AG09319 (cell line): ENCODE measurements at places on chromosomes 2 and 18.

DNA sequence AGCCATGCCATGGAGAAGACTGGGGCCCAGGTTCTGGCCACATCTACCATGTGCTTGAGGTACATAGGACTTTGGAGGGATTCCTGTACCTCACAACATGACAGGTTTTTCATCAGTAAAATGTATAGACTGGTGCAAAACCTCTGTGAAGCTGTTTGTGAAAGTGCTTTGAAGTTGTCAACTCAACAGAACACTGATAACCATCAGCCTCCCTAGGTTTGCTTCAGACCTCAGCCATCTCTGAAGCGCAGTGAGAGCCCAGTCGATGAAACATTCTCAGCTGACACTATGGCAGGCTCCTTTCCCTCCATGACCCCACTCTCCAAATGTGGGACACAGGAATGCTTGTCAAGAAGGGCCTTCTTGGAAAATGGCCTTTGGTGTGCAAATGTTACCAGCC lies 38.6 kb downstream of the STK25 start:
- no peak for DNase-seq

DNA sequence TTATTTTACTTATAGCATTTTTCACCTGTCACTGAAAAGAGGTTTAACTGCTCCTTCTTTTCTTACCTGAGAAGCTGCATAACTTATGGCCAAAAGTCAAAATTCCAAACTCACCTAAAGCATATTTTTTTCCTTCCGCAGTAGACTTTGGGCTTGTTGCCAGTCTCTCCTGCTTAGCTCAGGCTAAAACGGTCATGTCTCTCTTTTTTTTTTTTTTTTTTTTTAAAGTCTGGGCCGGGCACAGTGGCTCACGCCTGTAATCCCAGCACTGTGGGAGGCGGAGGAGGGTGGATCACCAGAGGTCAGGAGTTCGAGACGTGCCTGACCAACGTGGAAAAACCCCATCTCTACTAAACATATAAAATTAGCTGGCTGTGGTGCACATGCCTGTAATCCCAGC lies 113.5 kb downstream of the RTN4 start:
- no peak for DNase-seq

- DNase-seq = no peak
Observed at GRCh38 chr2:148599109-148599991, 45.2 kb upstream of the EPC2 start.

- DNase-seq = no peak
Observed at GRCh38 chr2:21265752-21266151, 142.0 kb downstream of the TDRD15 start.

- DNase-seq = no peak
Observed at GRCh38 chr2:238055841-238056240, 5.0 kb upstream of the SCLY start.

DNA sequence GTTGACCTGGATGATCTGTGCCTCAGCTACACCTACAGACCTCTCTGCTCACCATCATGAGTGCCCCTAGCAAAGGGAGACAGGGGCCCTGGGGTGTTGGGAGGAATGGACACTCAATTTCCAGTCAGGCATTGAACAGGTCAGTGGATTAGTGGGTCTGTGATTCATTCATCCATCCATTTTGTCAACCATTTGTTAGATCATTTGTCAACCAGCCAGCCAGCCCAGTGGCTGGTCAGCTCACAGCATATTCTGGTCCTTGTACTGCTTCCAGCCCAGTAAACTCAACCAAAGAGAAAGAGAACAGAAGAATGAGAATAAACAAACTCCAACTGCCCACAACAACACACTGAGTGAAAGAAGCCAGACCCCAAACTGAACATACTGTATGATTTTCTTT lies 4.6 kb upstream of the KLF11 start:
- DNase-seq = no peak

DNA sequence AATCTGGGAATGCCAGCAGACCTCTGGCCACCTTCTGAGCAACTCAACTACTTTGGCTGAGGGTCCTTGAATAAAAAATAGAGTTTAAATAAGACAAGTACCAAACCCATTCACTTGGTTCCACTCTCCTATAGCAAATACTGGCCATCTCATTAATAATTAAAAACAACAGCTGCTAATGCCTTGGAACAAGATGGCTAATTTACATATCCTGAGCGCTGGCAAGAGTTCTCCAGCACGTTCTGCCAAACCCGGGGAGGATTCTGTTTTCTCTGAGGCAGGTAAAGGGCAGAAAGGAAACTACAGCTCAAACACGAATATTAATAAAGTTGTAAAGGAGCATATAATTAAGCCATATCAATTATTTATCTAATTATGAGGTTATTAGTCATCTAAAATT lies 1123.7 kb downstream of the TDRD15 start:
- no peak for DNase-seq

DNA sequence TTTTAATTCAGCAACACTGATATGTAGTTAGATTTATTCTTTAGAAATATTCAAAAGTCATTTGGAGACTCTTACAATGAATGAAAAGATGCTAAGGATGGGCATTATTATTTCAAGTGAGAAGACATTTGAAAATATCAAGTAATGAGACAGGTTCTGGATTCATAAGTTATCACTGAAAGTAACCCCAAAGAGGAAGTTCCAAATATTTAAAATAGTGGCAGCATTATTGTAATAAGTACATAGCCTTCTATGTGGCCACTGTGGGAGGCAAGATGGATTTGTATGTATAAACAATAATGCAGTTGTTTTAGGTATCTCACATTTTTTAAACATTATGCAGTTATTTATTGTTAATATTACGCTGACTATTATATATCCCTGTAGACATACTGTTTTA lies 29.7 kb downstream of the ZC3H6 start:
- DNase-seq = no peak

DNA sequence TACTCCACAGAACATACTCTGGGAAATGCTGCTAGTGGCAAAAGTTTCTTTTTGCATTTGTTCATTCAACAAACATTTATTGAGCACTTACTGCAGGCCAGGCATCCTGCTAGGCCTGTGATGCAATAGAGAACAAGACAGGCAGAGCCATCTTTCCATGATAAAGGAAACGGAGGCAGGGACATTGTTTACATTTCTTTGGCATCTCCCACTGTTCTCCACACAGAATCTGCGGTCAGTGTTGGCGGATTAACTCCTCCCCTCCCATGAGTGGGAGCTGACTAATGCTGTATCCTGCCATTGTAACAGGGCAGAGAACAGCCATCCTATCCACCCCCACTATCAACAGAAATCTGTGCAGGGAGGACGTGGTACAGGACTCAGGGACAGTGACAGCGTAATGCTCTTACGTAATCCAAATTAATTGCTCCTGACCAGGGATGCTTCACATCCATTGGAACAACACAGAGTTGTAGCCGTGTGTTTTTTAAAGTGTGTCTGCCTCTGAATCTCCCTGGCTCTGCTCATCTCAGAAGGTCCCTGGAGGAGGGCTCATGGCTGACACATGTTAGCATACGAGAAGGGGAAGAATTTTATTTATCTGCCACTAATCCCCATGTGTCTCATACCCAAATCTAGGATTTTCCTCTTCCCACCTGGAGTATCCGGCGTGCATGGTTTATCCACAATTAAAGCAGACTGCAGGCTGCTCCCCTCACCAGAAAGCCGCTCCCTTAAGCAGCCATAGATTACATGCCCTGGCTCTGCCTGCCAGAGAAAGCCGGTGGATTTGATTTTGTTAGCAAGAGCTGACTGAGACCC lies 32.3 kb downstream of the STEAP3 start:
- peak; percentile 78 for DNase-seq

GRCh38 chr2:238862701-238863100 lies 14.8 kb downstream of the TWIST2 start:
- DNase-seq = no peak

- DNase-seq = no peak
Observed at GRCh38 chr2:230929381-230930148, 4.5 kb upstream of the GPR55 start.

- DNase-seq = no peak
Observed at GRCh38 chr2:12732651-12733050, 15.9 kb downstream of the TRIB2 start.

DNA sequence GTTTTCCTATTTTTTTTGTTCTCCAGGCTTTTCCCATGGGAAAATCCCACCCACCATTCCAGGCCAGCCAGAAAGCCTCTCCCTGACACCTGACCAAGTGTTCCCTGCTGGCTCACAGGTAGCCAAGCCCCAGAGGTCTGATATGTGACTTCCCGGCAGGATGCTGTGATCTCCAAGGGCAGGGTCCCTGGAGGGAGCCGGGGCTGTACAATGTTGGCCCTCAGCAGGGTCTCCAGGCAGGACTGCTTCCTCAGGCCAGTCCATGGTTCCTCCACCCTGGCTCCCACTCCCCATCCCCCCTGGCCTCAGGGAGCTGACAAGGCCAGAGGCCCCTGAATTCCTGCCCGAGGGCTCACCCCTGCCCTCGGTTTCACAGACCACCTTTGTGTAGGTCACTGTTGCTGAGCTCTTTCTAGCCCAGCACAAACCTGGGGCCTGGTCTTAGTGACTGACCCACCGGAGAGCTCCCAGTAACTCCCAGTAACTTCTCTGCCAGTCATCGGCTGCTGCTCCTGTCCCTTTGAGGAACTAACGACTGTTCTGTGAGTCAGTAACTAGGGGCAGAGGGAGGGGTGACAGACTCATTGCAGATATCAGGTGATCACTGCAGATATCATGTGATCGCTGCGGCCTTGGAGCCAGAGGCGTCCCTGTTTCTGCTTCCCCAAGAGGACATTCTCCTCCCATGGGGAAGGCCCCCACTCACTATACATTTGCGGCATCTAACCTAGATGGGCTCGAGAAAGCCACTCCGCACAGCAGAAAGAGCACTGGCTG lies 38.7 kb downstream of the SDC1 start:
- no peak for DNase-seq

GRCh38 chr2:238645095-238645494 lies 202.8 kb upstream of the TWIST2 start:
- DNase-seq = no peak

DNA sequence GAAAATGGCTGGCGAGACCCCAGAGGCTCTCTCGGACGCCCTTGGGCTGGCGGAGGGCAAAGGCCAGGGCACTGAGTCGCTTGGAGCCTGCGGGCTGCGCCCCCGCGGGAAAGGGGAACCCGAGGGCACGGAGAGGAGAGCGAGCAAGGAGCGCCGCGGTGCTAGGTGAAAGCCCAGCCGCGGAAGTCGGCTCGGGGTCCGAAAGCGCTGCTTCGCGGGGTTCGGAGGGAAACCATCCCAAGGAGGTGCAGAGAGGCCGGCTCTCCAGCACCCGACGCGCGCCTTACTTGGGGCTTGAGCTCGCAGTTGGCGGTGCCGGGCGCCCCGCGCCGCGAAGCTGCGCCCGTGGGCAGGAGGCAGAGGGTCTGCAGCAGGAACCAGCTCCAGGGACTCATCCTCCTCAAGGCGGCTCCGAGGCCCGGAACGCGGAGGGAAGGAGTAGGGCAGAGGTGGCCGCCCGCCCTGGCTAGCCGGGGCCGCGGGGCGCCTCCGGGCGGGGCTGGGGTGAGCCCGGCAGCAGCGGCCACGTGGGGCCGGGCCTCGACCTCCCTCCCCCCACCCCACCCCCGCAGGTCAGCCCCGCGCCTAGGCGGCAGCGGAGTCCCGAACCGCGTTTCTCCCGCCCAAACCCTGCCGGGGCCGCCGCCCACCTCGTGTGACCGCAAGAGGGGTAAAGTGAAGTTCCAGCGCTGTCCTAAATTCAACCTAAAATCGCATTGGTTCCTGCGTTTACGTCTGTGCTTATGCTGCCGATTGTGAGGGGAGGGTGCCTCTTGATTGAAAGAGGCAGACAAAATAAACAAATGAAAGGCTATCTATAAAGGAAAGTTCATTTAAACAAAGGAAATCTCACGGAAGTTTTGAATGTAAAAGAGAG lies at the start of gene TRABD2A:
TRABD2A (minus strand) TSS at position 440 of the 877 bp plus-strand sequence; CDS start at position 395, 45 bp downstream.
- DNase-seq = no peak

GRCh38 chr2:17043173-17043572 lies 377.5 kb upstream of the CYRIA start:
- peak; percentile 4 for DNase-seq

DNA sequence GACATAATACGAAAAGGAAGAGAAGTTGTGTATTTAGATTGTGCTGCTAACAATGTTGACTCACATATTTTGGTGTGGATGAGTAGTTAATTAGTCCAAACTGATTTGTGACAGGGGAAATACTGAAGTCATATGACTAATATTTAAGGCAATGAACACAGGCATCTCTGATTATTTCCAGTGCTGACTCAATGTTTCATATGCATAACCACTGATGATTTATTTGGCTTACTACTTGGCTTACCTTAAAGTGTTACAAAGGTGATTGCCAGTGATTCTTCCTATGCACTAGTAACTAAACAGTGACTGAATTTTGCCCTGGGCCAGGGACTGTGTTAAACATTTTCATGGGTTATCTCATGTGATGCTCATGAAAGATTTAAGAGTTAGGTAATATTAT lies 722.6 kb downstream of the METTL4 start:
- no peak for DNase-seq

GRCh38 chr2:234231460-234231859 lies 181.0 kb downstream of the SPP2 start:
- no peak for DNase-seq

DNA sequence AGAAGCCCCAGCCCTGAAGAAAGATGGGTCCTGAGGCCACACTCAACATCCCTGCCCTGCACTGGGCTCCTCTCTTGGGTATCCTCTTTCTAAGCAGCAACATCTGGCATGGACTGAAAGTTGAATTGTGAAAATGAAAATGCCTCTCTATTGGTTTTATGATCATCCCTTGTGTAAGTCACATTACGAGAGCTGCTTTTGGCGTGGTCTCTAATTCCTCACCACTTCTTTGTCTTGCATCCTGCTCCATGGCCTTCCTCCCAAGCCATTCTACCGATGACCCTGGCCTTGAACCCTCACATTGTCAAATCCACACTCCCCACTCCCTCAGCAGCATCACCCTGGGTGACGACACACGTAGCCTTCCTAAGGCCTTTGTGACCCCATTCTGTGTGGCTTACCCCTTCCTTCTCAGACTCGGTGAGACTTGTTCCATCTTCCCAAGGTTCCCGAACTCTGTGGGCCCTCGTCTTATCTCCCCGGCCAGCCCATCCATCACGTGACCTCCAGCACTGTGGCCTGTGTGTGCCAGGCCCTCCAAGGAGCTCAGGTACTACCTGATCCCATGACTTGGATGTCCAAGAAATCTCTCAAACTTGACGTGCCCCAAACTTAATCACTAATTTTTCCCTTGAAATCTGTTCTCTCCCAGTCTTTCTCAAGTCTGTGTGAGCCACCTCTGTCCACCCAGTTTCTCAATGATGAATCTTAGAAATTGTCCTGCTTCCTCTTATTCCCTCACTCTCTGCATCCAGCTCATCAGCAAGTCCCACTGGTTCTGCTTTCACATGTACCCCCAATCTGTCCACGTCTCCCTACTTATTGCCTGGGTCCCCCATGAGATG lies 194.7 kb upstream of the HS6ST1 start:
- DNase-seq = no peak

- DNase-seq = no peak
Observed at GRCh38 chr18:62399276-62399675, 74.2 kb downstream of the TNFRSF11A start.

- DNase-seq = peak; percentile 59
Observed at GRCh38 chr18:8890957-8891464, 185.7 kb downstream of the MTCL1 start.

- DNase-seq = no peak
Observed at GRCh38 chr2:204437408-204437807, 107.9 kb upstream of the PARD3B start.
